ENCODE measurements at places on chromosomes 11 and 22. TPM values are rescaled to one million over a fixed set of nuclear protein-coding genes. Genes with fewer than 3 reads are reported as not detected.

Gene MIF
- 674 TPM for total RNA-seq

DNA sequence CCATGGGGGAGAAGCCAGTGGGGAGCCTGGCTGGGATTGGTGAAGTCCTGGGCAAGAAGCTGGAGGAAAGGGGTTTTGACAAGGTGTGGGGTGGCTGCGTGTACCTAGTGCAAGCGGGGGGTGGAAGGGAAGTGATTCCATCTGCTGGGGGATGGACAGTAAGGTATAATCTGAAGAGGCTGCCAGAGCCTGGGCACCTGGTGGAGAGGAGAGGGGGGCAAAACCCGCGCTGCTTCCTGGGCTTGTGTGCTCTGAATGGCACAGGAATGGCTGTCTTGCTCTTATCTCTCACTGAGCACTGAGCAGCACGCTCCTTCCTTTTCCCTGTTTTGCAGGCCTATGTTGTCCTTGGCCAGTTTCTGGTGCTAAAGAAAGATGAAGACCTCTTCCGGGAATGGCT, 988 bp downstream of the BANF1 start:
- no peak for DNase-seq
- H3K36me3 ChIP-seq = peaks cover 19% of the 10 kb centered on the region
- H3K4me3 ChIP-seq = peak overlapping the region; percentile 88
- H3K27ac ChIP-seq = no peak overlapping the region
- H3K27me3 ChIP-seq = no peaks in the 10 kb centered on the region

Gene VPREB1
- total RNA-seq = not detected

Gene FGF3
- not detected for total RNA-seq

DNA sequence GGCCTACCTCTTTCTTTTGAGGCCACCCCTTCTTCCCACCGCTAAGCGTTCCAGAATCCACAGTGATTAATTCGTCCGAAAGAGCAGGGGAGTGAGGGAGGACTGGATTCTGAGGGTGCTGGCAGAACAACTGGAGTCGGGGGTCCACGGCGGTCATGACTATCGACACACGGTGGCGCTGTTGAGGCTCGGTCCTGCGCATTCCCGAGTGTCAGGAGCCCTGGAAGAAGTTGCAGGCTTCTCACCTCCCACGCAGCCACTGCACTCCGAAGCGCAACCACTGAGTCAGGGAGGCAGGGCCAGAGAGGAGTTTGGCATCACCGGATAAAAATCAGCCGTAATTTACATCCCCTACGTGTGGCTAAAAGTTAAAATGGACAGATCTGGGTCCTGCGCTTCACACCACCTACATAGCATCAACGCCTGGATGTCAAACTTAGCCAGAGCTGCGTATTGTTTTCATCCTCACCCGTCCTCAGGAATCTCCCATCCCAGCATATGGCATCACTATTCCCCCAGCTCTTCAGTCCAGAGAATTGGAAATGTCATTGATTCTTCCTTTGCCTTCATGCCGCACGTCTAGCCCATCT, 10.7 kb upstream of the CTSF start:
- H3K27me3 ChIP-seq = no peaks in the 10 kb centered on the region
- no peaks in the 10 kb centered on the region for H3K36me3 ChIP-seq
- no peak overlapping the region for H3K4me3 ChIP-seq

DNA sequence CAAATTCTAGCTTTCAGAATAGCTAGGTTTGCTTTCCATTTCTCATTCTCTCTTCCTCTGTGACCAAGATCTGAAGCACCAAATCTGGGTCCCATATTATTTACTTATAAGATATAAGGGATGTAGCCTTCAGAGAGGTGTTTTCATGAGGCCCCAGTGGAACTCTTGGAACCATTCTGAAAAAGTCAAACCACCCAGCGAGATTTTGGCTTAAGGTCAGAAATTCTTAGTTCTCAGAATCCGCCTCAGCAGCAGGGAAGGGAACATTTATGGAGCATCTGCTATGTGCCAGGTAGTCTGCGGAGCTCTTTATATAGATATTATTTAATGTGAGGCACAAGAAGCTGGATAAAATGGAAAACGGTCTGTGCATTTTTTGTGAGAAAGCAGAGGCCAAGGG, 6.3 kb downstream of the NAV2 start:
- H3K27ac ChIP-seq = no peak overlapping the region
- H3K4me3 ChIP-seq = no peak overlapping the region
- peaks cover 48% of the 10 kb centered on the region for H3K4me1 ChIP-seq
- no peaks in the 10 kb centered on the region for H3K27me3 ChIP-seq

DNA sequence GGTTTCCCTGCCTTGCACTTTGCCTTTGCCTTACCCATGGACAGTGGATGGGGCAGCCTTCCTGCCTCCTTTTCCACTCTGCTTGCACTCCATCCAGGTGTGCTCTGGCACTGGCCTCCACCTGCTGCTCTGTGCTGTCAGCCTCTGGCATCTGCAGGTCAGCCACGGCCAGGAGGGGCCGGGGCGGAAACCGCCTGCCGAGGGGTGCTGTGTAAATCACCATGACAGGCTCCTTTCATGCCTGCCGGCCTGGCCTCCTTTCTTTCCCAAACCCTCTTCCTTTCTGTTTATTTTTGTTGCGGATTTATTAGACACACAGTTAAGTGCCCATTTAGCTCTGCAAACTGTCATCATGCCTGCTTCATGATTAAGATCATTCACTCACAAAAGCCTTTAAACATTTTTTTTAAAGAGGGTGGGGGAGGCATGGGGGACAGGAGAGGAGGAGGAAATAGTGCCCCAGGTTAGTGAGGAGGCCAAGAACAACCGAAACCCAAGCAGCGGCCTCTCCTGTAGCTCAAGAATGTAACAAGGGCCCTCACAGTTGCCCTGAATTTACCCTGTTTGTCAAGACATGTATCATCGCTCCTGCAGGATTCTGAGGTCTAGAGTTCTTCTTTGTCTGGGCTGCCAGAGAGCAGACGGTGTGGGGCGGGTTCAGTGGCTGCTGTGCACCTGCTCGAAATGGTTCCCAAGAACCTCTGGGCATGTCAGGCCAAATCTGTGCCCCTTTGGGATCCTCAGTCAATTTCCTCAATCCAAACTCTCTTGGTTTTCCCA, 83.3 kb downstream of the BARX2 start:
- no peaks in the 10 kb centered on the region for H3K4me1 ChIP-seq
- H3K4me3 ChIP-seq = no peak overlapping the region
- H3K27me3 ChIP-seq = no peaks in the 10 kb centered on the region
- H3K27ac ChIP-seq = no peak overlapping the region

DNA sequence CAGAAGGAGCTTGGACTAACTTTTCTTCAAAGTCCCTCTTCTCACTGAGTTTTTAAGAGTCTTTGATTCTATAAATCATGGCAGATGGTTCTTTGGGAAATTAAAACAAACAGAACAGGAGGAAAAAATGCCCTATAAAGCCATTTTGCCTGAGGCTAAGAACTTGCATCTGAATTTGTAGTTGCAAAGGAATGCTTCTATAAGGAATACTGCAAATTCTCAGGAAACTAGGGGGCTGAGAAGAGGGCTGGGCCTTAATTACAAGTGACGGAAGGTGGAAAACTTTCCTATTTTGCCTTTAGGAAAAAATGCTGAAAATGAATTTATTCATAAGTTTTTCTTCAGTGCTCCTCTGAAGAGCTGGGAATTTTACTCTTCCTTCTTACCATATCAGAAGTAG, 90.0 kb upstream of the NARS2 start:
- DNase-seq = no peak
- H3K27me3 ChIP-seq = no peaks in the 10 kb centered on the region
- H3K36me3 ChIP-seq = no peaks in the 10 kb centered on the region

- DNase-seq = peak; percentile 21
- peaks cover 16% of the 10 kb centered on the region for H3K4me1 ChIP-seq
- H3K27ac ChIP-seq = peak overlapping the region; percentile 60
Measured at GRCh38 chr22:46287873-46288751, 8.6 kb upstream of the GTSE1 start.

DNA sequence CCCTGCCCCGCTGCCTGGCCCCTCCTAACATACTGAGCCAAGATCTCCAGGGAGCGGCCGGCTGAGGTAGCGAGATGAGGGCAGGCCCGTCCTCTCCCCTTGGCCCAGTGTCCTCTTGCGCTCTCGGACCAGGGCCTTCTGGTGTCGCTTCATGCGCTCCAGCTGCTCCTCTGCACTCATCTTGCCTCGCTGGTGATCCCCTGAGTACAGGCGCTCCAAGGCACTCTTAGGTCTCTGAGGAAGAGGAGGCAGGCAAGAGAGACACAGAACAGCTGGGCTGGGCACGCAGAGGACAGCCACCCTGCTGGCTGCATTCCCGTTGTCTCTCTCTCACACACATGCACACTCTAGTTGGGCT, 50.6 kb downstream of the C11orf58 start:
- H3K27ac ChIP-seq = no peak overlapping the region
- peaks cover 70% of the 10 kb centered on the region for H3K4me1 ChIP-seq
- H3K4me3 ChIP-seq = no peak overlapping the region
- no peak for DNase-seq
- H3K36me3 ChIP-seq = no peaks in the 10 kb centered on the region

GRCh38 chr11:94647926-94648325, 80.8 kb downstream of the PIWIL4 start:
- no peaks in the 10 kb centered on the region for H3K4me1 ChIP-seq
- H3K27ac ChIP-seq = no peak overlapping the region
- no peak for DNase-seq
- no peaks in the 10 kb centered on the region for H3K27me3 ChIP-seq

Gene SLC25A18
- not detected for total RNA-seq

- H3K27me3 ChIP-seq = no peaks in the 10 kb centered on the region
- no peak for DNase-seq
- no peaks in the 10 kb centered on the region for H3K36me3 ChIP-seq
- H3K4me3 ChIP-seq = no peak overlapping the region
Measured at GRCh38 chr22:22681221-22681739, 36.9 kb downstream of the GGTLC2 start.

- H3K4me1 ChIP-seq = no peaks in the 10 kb centered on the region
- DNase-seq = no peak
- no peaks in the 10 kb centered on the region for H3K27me3 ChIP-seq
- H3K4me3 ChIP-seq = no peak overlapping the region
- H3K27ac ChIP-seq = no peak overlapping the region
Measured at GRCh38 chr11:109733245-109733644, 311.3 kb downstream of the C11orf87 start.

Gene SERHL2
- total RNA-seq = 0.76 TPM

DNA sequence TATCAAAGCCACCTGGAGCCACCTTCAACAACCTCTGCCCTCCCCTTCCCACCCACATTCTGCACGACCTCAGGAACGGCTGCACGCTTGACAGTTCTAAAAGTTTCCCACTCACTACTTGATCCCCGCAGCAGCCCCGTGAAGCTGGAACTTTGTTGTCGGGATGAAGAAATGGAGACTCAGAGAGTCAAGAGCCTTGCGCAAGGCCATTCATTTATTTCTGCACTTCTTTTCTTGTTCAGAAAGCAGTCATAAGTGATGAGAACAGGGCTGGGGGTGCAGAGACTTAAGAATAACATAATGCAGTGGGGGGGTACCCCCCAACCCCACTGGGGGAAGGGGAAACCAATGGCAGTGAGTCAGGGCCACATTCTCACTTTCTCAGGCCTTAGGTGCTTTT, 2.2 kb upstream of the ZFTA start:
- no peaks in the 10 kb centered on the region for H3K36me3 ChIP-seq
- no peak overlapping the region for H3K4me3 ChIP-seq
- H3K27ac ChIP-seq = no peak overlapping the region

Measured in endothelial cell of umbilical vein (primary cell).